ENCODE measurements at places on chromosomes 7 and 10.

- DNase-seq, result no peak
Observed at GRCh38 chr10:98919899-98920298, 315.8 kb downstream of the HPSE2 start.

- DNase-seq, result no peak
Observed at GRCh38 chr10:132175408-132175807, 11.3 kb upstream of the DPYSL4 start.

GRCh38 chr7:116528008-116528789 lies 3.4 kb downstream of the CAV1 start:
- DNase-seq, result no peak

GRCh38 chr10:82558014-82558607 lies 683.1 kb downstream of the NRG3 start:
- DNase-seq, result no peak
